ENCODE measurements at places on chromosomes 2 and 18.

- no peak for DNase-seq
Observed at GRCh38 chr2:164896226-164896625, 54.6 kb upstream of the COBLL1 start.

DNA sequence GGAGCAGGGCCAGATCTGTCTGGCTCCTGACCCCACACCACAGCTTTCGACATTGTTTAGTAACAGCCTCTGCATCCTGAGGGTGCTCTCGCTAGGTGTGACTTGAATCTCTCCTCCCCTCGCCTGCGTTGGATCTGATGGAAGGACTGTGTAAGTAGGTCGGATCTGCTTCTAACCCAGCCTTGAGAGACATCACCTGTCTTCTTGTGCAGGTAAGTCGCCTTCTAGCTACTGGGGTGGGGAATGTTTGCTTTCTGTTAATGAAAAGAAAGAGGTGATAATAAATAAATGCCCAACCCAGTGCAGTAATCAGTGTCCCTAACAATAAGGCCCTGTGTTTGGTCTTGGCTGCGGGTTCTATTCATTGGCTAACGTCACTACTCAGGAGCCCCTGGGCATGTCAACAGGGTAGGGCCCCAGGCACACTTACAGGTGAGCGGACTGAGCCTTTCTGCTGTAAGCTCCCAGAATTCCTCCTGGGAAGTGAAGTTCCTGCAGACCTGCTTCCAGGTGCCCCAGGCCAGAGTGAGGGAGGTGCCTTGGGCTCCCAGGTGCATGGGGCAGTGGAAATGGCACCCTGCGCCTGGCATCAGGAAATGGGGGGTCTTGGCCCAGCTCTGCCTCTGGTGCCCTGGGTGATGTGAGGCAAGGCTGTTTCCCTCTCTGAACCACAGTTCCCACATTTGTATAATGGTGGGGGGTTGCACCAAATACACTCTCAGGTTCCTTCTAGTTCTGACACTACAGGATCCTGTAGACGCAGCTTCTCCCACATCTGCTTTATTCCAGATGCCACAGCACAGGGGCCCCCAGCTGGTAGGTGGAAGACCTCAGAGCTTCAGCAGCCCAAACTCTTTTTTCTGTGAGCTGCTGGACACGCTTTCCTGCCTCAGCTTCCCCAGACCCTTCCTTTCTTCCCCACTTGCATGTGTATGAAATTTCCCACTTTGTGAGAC, 11.2 kb upstream of the FOSL2 start:
- DNase-seq: no peak

DNA sequence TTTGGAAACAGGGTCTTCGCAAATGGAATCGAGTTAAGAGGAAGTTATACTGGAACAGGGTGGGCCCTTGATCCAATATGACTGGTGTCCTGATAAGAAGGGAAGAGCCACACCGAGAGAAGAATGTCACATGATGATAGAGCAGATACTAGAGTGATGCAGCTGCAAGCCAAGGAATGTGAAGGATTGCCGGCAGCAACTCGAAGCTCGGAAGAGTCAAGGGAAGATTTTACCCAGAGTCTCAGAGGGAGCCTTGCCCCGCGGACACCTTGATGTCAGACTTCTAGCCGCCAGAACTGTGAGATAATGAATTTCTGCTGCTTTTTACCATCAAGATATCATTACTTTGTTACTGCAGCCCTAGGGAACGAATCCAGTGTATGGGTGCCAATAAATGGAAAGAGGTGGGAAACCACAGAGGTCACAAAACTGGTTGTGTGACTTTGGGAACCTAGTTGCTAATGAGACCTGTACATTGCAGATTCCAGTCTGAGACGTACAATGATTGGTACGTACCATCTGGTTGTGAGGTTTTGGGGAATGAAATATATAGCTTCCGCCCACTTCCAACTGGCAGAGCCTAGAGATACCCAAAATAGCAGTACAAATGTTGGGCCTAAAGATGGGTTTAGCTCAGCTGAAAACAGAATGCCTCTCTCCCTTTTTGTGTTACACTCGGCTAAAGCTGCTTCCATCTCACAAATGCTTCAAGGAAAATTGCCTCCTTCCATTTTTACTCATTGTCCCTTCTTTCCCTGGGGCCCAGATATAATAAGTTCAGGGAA, 28.6 kb upstream of the VWA3B start:
- DNase-seq: no peak

- DNase-seq: no peak
Observed at GRCh38 chr2:205868053-205868452, 185.8 kb downstream of the NRP2 start.

DNA sequence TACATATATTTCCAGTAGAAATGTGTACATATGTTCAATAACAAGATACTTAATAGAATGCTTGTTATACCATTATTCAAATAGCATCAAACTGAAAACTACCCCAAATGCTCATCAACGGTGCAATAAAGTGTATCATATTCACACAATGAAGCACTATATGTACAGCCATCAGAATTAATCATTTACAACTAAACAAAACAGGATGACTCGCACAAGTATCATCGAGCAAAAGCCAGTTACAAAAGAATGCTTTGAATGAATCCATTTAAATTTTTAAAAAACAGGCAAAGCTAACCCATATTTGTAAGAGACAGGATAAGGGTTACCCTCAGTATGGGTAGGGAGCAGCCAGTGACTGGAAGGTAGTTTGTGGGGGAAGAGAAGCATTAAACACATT, 132.8 kb upstream of the PDE1A start:
- no peak for DNase-seq

GRCh38 chr2:132484144-132484543, 67.5 kb downstream of the GPR39 start:
- no peak for DNase-seq

DNA sequence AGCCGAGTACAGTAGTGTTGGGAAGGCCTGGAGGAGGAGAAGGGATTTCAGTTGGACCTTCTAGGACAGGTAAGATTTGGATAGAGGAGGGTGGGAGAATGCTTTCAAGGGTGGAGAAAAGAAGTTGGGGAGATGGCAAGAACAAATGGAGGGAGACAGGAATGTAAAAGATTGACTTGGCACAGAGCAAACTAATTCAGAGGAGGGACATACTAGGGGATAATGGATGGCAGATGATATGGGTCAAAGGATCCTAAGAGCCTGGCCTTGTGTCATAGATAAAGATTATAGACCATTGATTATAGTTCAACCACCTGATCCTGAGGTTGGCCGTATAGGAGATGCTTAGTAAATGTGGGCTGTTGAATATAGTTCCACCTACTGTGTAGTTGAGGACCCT, 12.4 kb downstream of the WDR43 start:
- DNase-seq: no peak

- DNase-seq: no peak
Observed at GRCh38 chr2:29293830-29294438, 178.7 kb downstream of the CLIP4 start.

- DNase-seq: no peak
Observed at GRCh38 chr2:13604951-13605661, 888.4 kb downstream of the TRIB2 start.
